Cardiac septum (tissue), 1 donor: ENCODE measurements at places on chromosomes 4 and X.

DNA sequence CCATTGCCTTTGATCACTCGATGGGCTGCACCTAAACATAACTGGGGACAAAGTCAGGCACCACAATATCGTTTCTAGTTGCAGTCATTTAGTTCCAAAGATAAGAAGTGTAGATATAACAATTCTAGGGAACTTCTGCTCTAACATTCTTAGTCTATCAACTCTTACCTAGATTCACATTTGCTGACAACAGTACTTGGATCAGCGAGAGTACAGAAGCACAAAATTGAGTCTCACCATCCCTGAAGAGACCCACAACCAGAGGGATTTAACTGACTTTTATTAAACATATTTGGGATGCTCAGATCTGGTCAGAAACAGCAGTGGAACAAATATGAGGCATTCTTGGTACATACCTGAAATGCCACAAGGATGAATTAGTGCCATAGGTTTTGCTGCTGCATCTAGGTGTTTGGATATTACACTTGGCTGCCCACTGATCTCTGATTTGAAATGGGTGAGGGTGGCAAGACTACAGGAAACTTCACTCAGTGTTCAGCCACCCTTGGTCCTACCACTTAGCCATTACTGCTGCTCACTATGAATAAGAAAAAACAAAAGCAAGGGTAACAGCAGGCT is 28.9 kb upstream of the HUWE1 start:
- DNase-seq: no peak

DNA sequence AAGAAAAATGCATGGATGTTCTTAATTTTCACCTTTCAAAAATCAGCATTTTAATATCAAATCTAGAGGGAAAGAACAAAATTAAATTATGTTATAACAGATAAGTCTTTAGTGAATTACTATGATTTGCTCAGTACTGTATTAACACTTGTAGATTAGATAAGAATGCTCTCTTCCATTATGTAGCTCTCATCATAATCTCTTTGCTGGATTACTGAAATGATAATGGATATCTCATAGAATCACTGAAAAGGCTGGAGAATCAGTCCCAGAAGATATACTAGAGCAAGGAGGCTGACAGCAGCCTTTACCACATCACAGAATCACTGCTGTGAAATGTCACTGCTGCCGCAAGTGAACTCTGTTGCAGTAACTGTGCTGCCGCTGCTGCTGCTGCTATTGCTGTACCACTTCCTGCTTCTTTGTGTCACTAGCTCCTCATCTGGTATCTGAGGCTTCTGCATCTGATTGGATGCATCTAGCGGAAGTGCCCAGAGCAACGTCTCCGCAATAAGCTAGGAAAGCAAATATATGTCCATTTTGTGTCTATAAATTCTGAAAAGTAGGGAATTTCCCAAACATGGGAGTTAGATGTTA is 738.2 kb downstream of the ADGRL3 start:
- DNase-seq: no peak

GRCh38 chr4:108205859-108206258 is 37.1 kb upstream of the LEF1 start:
- no peak for DNase-seq

- no peak for DNase-seq
These were observed 105.9 kb downstream of the CT47B1 start for GRCh38 chrX:120769576-120770341.

GRCh38 chr4:182429896-182430295 is 186.7 kb downstream of the TENM3 start:
- no peak for DNase-seq
